ENCODE measurements at places on chromosomes 1 and 21. TPM values are rescaled to one million over a fixed set of nuclear protein-coding genes. Genes with fewer than 3 reads are reported as not detected.
A peak's percentile ranks its signal among the peaks of the same experiment; 100 is the strongest.

DNA sequence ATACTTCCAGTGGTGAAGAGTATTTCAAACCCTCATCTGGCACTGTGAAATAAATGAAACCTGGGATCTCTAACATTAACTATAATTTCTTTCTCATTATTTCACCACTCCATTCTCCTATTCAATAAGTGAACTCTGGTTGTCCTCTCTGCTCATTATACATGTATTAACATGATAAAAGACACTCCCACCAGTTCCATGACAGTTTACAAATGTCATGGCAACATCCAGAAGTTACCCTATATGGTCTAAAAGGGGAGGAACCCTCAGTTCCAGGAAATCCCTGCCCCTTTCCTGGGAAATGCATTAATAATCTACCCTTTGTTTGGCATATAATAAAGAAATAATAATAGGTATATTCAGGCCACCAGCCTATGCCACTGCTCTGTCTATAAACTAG, 62.7 kb upstream of the BRINP3 start:
- no peak overlapping the region for H3K4me3 ChIP-seq
- H3K36me3 ChIP-seq: no peaks in the 10 kb centered on the region
- no peak for DNase-seq
- no peaks in the 10 kb centered on the region for H3K4me1 ChIP-seq

DNA sequence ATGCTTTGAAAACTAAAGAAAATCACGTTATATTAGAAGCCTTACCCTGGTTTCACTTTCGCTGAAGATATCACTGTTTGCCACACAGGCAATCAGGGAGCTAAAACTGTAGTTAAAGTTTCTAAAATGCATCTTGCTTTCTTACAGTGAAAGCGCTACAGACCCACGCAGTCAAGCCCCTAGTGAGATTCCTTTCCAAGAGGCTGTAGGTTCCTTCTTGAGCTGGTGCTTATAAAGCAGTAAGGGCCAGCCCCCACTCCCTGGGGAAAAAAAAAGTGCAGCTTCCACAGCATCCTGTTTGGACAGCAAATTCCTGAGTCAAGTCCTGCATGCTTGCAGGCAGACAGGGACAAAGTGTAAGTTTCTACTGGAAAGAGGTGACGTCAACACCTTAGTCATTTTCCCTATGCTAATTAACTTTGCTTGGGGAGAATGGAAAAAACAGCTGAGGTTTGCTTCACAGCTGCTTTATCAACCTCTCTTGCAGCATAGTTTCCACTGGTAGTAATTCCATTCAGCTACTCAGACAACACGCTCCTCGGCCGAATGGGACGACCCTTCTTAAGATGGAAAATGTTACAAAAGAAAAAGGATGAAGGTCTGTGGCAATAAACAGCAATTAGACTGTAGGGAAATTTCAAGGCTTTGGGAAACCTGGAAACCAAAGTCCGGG, 14.7 kb upstream of the KCNE1 start:
- peak overlapping the region; percentile 96 for H3K27ac ChIP-seq
- H3K27me3 ChIP-seq: no peaks in the 10 kb centered on the region
- peak; percentile 49 for DNase-seq
- peak overlapping the region; percentile 56 for H3K4me3 ChIP-seq
- peaks cover 4% of the 10 kb centered on the region for H3K36me3 ChIP-seq
- H3K4me1 ChIP-seq: peaks cover 30% of the 10 kb centered on the region

- no peak overlapping the region for H3K4me3 ChIP-seq
- H3K27ac ChIP-seq: peak overlapping the region; percentile 46
- H3K36me3 ChIP-seq: no peaks in the 10 kb centered on the region
- DNase-seq: no peak
Measured at GRCh38 chr1:8167936-8168335, 141.8 kb upstream of the ERRFI1 start.

DNA sequence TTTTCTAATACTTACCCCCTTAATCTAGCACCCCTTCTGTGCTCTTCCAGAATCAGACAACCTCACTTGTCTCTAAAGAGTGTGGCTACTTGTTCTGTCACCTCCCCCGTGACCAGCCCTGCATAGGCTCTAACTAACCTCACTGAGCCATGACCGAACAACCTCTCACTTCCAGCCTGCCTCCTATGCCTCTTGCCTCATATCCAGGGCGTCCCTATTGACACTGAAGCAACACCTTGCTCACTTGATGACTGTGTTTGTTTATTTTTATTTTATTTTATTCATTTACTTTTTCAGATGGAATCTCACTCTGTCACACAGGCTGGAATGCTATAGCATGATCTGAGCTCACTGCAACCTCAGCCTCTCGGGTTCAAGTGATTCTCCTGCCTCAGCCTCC, 235.1 kb upstream of the B3GALT2 start:
- H3K36me3 ChIP-seq: no peaks in the 10 kb centered on the region
- no peak overlapping the region for H3K27ac ChIP-seq

DNA sequence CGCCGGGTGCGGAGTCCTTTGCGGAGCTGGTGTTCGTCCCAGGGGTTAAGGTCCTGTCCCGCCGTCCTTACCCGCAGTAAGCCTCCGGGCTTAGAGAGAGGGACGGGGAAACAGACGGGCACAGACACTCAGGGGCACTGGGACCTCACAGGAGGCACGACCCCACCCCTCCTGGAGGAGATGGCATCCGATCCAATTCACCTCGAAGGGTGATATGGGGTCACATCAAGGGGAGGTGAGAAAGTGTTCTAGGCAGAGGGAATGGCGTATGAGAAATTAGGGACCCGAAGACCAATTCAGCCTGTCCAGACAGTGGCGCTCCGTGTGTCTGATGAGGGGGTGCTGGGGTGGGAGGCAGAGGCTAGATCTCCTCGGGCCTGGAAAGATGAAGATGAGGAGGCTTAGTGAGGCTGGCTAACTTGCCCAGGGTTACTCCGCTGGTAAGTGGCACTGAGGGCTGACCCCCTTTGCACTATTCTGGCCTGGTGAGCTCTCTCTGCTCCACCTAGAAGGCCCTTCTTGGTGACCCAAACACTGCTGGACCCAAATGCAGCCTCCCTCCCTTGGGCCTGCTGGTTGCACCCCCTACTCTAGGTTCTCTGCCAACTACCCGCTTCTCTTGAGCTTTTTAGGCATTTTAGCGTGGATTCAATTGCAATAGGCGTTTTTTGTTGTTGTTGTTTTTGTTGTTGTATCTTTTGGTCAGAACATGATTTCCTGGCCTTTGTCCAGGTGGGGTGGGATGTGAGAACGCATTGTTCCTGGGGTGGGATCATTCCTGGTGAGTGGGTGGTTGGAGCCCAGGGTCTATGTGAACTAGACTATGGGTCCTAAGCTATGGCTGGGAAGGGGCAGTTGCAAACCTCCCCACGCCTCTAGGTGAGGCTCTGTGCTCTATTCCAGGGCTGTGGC, 12.3 kb downstream of the BTBD19 start:
- H3K27me3 ChIP-seq: no peaks in the 10 kb centered on the region
- peaks cover 2% of the 10 kb centered on the region for H3K4me1 ChIP-seq
- DNase-seq: no peak

Gene PTP4A2
- total RNA-seq: 74.4 TPM

- no peaks in the 10 kb centered on the region for H3K4me1 ChIP-seq
- H3K27ac ChIP-seq: peak overlapping the region; percentile 71
- H3K4me3 ChIP-seq: no peak overlapping the region
- H3K36me3 ChIP-seq: peaks cover 31% of the 10 kb centered on the region
- DNase-seq: no peak
Measured at GRCh38 chr1:37537378-37537777, 16.7 kb downstream of the SNIP1 start.

GRCh38 chr1:29355375-29355774, 119.1 kb downstream of the PTPRU start:
- no peak overlapping the region for H3K4me3 ChIP-seq
- DNase-seq: no peak
- no peaks in the 10 kb centered on the region for H3K36me3 ChIP-seq
- H3K27me3 ChIP-seq: no peaks in the 10 kb centered on the region
- no peaks in the 10 kb centered on the region for H3K4me1 ChIP-seq
- no peak overlapping the region for H3K27ac ChIP-seq

Gene KLHDC8A
- not detected for total RNA-seq

DNA sequence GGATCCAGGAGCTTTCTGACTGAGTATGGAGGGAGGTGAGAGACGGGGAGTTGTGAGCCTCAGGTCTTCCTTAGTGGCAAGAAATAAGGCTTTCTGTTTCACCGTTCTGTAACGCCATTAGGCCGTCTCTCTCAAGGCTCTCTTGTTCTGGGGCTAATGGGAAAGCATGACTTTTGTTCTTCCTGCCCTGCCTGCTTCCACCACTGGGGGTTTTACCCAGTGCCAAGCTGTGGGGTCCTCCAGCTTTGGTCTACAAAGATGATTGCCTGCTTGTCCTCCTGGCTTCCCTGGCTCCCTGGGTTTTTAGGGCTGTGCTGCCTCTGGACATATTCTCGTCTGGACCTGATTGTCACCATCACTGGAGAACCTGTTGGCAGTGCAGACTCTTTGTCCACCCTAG, 74.8 kb upstream of the TINAGL1 start:
- no peaks in the 10 kb centered on the region for H3K36me3 ChIP-seq
- no peak for DNase-seq
- H3K4me3 ChIP-seq: no peak overlapping the region
- no peak overlapping the region for H3K27ac ChIP-seq
- H3K27me3 ChIP-seq: no peaks in the 10 kb centered on the region

DNA sequence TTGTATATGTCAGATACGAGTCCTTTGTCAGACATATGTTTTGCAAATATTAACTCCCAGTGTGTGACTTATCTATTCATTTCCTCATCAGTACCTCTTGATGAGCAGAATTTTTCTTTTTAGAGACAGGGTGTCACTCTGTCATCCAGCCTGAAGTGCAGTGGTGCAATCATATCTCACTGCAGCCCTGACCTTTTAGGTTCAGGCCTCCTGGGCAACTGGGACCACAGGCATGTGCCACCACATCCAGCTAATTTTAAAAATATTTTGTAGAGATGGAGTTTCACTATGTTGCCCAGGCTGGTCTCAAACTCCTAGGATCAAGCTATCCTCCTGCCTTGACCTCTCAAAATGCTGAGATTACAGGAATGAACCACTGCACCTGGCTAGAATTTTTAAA, 93.0 kb downstream of the HLCS start:
- no peak overlapping the region for H3K4me3 ChIP-seq
- no peak for DNase-seq
- H3K36me3 ChIP-seq: no peaks in the 10 kb centered on the region
- no peaks in the 10 kb centered on the region for H3K27me3 ChIP-seq
- no peak overlapping the region for H3K27ac ChIP-seq

Gene OR10T2
- not detected for total RNA-seq
